ENCODE measurements at places on chromosomes 6 and 20. TPM values are rescaled to one million over a fixed set of nuclear protein-coding genes. Genes with fewer than 3 reads are reported as not detected.

DNA sequence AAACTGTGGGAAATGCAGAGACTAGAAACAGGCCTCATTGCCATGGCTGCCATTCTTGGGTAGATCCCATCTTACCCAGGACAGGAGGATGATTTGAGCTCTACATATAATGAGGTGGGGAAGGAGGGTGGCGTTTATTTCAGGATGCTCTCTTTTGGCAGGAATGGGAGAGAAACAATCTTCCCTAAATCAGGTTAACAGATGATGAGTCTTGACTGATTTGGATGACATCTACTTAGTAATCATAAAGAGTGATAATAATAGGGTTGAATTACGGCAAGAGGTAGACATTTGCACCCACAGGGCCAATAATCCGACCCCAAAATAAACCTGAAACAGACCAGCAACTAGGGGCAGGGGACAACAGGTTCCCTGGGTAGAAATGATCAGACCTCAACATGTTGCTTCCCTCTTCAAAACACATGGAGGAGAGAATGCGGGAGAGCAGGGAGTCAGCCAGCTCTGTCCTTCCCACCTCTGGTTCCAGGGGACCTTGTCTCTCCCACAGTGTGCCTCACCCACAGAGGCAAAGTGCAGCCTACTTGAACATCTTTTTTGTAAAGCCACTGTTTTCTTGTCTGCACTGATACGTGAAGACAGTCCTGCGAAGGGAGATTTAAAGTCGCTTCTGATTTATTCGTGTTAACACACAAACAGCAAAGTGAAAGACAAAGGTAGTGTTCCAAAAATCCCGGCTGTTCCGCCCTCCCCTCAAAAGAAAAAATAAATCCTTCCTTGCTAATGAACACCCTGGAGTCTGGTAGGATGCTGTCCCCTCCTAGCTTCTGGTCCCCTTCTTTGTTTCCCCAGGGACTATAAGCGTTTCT is 3.9 kb downstream of the FOXQ1 start:
- no peak for DNase-seq

- DNase-seq, result no peak
These were observed 135.3 kb downstream of the CDH4 start for GRCh38 chr20:61387204-61387953.

- no peak for DNase-seq
These were observed 248.6 kb upstream of the QKI start for GRCh38 chr6:163165922-163166321.

DNA sequence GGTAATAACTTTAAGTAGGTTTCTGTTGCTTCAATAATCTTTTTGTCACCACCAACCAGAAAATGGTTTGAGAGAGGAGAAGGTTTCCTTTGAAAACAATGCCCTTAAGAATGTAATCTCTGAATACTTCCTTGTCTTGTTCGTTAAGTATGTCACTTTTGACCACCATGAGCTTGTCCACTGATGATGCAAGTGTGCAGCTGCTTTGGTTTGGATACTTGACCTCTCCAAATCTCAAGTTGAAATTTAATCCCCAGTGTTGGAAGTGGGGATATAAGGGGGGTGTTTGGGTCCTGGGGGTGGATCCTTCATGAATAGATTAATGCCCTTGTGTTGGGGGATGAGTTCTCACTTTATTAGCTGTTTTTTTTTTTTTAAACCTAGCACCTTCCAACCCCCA is 985.4 kb downstream of the EPHA7 start:
- no peak for DNase-seq

DNA sequence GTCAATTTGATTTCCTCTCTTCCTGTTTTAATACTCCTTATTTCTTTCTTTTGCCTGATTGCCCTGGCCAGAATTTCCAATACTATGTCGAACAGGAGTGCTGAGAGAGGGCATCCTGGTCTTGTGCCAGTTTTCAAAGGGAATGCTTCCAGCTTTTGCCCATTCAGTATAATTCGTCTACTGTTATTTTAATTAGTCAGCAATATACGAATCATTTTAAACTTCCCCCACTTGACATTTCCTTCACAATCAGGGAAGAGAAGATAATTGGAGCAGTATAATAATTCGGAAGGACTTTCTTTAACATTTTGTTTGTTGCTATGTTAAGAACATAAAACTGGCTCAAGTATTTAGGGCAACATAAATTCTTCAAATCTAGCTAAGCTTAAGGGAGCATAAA is 860.3 kb upstream of the SLC35B3 start:
- no peak for DNase-seq

DNA sequence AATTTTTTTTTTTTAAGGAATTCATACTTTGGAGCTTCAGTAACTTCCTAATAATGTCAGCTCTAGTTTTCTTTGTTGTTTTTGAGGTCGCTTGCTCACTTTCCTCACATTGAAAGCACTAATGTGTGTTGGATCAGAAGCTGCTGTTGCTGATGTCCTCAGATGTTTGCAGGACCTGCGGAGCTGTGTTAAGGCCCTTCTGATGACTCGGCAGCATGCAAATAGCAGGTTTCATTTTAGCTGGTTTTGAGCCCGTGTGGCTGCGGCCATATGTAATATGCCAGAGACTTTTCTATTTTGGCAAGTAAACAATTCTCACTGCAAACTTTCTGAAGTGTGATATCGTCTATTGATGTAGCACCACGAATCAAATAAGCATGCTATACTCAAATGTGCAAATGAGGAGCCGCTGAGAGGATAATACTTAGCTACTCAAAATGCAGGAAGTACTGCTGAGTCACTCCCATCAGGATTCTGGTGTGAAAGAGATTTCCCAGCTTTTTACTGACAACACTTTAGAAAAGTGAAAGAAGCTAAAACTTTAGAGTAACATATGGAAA is 187.8 kb downstream of the SASH1 start:
- DNase-seq, result no peak

DNA sequence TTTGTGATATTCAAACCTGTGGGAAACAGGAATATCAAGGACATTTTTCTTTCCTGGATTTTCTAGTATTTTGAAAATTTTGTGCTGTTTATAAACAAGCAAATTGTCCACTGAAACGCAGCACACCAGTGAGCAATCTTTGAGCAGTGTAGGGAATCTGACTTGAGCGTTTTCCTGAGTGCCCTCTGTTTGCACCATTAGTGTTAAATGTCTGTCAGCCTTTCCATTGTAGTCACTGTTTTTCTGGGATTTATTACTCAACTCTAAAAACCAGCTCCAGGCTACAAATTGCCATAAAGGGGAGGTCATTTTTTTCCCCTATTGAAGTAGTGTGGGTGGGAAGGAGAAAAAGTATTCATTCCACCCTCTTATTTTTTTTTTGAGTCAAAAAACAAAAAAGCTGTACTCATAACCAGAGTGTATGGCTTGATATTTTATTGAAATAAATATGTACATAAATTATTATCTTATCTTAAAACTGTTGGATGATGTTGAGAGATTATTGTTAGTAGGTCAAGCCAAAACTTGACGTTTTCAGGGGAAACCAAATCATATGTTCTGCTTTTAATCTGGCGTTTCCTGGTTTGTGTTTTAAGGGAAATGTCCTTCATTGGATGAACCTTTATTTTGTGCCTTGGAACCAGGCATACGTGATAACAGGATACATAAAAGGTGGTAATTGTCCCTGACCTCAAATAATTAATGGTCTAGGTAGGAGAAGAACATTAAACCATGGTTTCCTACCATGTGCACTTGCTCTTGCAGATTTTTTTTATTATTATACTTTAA is 51.8 kb downstream of the TSHZ2 start:
- DNase-seq, result no peak

DNA sequence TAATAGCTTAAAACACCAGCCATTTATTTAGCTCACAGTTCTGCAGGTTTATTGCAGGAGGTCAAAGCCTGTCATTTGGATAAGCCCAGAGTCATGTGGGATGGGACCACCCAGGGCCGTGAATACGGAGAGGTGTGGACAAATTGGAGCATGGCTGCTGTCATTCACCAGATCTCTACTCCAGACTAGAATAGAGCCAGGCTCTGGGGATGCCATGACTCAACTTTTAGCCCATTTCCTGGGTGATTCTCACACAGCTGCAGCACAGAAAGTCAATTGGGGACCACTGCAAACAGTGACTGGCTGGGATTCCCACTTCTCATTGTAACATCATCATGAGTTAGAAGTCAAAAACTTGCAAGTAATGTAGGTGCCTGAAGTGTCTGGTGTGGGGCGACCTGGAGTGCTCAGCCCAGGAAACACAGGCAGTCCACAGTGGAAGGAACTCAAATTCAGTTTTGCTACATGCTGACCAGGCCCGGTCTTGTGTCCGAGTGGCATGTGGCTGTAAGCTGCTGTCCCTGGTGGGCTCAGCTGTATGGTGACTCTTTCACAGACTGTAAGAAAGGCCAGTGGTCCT is 174.3 kb downstream of the SCP2D1 start:
- DNase-seq, result no peak

DNA sequence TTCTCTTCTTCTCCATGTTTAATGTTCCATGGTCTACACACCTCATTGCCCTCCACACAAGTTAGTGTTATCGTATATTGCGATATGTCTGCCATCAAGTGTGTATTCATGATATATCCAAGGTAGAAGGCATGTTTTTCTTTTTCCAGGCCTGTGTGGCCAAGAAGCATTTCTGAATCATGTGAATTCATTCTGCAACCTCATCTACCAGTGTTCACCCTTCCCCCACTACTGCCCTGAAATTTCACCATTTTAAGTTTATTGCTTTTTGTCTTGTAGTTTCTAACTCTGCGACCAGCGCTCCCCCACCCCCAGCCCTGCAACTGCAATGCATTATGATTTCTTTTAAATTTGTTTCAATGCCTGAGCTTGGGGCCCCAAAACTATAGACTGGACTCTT is 618.0 kb upstream of the FLRT3 start:
- no peak for DNase-seq

DNA sequence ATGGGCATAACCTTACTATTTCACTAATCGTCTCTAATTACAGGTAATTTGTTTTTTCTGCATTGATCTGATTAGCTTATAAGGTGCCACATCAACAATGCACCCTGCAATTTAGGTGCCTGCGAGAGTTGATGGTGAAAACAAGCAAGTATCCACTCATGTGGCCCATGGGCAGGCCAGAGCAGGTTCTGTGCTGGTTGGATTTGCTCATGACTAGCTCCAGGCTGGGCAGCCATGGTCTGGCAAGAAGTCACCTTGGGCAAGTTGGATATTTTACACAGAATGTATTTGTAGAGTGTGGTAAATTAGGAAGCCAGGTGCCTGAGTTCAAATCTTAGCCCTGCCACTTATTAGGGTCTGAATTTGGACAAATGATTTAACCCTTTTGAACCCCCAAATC is 25.3 kb downstream of the RAB44 start:
- no peak for DNase-seq

DNA sequence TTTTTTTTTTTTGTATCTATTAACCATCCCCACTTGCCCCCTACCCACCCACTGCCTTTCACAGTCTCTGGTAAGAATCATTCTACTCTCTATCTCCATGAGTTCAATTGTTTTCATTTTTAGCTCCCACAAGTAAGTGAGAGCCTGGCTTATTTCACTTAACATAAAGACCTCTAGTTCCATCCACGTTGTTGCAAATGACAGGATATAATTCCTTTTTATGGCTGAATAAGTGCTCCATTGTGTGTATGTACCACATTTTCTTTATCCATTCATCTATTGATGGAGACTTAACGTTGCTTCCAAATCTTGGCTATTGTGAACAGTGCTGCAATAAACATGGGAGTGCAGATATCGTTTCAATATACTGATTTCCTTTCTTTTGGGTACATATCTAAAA is 328.5 kb downstream of the BTBD9 start:
- DNase-seq, result no peak

DNA sequence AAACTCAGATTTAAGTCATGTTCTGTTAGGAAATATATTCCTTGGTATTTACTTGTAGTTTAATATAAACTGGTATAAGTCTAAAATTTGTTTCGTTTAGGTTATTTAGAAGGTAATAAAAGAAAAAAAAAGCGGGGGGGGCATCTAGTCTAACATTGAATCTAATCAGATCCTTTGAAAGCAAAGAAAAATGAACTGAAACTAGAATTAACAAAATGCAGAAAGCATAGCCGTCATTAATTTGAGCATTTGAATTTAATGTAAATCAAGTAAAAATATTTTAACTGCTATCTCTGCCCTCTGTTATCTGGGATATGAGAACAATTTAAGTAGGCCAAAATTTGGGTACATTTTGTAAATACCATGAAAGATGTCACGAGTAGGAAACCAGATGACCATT is 54.1 kb downstream of the SNX9 start:
- no peak for DNase-seq

DNA sequence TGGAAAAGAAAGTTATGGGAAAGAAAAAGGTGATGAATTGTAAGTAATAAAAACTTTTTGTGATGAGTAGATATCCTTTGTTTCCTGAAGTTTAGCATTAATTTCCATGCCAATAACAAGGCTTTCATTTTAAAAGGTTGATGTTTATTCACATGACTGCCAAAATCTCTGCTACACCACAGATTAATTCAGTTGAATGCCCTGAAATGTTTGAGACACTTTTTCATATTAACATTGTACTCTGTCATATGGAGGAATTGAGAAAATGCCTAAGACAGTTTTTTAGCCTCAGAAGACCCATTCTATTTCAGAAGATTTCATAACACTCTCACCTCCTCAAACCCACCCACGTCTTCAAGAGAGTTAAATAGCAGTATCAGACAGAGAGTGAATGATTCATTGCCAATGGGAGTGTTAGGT is 115.5 kb downstream of the ADGRG6 start:
- no peak for DNase-seq

DNA sequence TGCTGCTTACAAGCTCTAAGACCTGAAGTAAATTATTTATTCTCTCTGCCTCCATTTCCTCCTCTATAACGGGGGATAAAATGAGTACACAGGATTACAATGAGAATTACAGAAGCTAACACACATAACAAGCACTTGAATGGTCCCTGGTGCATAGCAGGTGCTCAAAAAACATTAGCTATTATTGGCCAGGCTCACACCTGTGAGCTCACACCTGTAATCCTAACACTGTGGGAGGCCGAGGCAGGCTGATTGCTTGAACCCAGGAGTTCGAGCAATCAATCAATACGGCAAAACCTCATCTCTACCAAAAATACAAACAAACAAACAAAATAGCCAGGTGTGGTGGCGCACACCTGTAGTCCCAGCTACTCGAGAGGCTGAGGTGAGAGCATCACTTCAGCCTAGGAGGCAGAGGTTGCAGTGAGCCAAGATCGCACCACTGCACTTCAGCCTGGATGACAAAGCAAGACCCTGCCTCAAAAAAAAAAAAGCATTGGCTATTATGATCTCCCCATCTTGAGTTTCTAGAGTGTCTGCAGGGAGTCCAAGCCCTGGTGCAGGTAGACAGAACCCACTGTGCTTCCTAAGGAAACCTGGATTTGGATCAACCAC is 68.1 kb downstream of the PREX1 start:
- DNase-seq, result no peak

LRRC73 gene
- total RNA-seq, result 0.90 TPM

FAM162B gene
- 6.8 TPM for total RNA-seq

LBP gene
- total RNA-seq, result 4.8 TPM

IP6K3 gene
- total RNA-seq, result 0.19 TPM

OR2J3 gene
- not detected for total RNA-seq

ADGRG6 gene
- total RNA-seq, result 15.1 TPM

FERMT1 gene
- total RNA-seq, result not detected

All from posterior vena cava (tissue), 2 donors.